H7 (cell line): ENCODE measurements at places on chromosomes 6 and 20.

- no peak for DNase-seq
Measured at GRCh38 chr6:56787209-56787608, 144.5 kb upstream of the DST start.

- DNase-seq = peak; percentile 61
Measured at GRCh38 chr6:1468126-1468525, 78.8 kb downstream of the FOXF2 start.

DNA sequence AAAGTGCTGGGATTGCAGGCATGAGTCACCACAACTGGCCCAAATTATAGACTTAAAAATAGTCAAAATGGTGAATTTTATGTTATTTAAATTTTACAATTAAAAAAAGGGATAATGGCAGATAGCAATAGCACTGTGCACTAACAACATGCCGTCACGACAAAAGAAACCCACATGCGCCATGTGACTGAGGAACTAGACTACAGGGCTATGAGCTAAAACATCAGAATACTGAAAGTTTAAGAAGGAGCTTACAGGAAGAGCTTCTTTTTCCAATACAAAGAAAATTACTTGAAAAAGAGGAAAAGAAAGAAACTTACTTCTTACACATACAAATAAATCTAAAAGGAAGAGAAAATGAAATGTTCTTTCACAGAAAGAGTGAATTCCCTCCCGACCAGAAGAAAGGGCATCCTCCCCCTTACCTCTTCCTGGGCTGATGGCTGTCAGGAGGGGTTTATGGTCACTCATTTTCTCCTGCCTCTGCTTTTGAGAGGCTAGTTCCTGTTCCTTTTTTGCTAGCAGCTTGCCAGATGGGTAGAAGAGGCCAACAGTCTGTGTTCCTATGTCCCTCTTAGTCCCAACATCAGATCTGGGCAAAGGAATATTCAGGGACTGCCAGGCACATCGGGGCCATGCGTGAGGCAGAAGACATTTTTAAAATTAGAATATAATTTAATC lies 54.5 kb downstream of the DZANK1 start:
- no peak for DNase-seq

DNA sequence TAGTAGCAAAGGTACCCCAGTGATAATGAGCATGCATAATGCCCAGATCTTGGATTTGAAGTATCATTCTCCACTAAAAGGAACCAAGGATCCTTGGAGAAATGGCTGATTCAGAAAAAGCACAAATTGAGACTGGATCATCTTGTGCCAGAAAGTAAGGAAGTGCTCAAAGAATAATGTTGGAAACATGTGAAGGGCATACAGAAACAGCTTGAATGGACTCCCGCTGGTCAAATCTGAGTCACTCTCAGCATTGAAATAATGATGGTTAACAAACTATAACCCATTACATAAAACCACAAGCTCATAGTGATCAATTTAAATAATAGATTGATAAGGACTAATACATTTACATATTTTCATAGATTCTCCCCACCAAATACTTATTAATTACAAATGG lies 3.6 kb upstream of the OSTM1 start:
- no peak for DNase-seq

DNA sequence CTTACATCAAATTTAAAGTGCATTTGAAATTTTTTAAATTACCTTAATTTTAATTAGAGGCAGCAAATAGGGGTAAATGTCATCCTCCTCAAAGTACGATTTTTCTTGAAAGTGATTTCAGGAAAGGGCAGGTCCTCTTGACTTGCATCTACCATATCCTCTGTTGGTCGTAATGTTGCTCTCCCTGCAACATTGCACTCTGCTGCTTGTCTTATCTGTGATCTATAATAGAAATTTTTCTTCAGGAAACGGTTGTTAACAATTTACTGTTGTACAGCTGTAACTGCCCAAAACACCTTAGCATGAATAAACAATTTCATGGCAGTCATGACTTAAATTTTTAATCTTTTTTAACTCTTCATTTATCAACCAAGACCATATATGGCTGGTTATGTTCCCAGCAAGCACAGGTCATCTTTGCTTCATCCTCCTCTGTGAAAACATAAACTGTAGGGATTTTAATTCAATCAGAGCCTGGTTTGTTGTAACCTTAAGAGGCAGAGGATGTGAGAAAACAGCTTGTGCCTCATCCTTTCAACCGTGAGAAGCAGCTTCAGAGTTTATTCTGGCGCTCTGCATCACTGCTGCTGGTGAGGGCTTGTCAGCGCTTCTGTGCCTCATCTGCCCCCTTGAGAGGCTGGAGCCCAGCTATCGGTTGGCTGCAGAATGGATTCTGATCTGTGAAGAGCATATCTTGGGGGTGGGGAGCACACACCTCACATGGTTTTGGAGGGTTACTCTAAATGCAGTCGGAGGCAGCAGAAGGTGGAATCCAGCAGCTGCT lies 56.0 kb downstream of the CTNNBL1 start:
- DNase-seq = no peak

DNA sequence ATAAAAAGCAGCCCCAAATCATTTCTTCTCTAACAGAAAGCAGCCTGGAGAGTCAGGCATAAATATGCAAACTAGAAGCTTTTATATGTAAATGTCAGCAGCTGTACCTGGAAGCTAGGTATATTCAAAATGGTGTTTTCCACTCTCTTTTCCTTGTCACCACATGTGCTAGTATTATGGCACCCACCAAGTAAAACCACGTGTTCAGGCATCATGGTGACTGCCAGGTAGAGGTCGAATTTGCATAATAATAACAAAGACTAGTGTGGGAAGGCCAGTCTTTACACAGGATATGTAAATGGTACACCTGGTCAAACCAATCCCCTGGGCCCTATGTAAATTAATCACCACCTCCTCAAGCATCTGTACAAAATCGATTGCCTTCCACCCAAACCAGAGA lies 124.0 kb downstream of the MMUT start:
- DNase-seq = no peak

DNA sequence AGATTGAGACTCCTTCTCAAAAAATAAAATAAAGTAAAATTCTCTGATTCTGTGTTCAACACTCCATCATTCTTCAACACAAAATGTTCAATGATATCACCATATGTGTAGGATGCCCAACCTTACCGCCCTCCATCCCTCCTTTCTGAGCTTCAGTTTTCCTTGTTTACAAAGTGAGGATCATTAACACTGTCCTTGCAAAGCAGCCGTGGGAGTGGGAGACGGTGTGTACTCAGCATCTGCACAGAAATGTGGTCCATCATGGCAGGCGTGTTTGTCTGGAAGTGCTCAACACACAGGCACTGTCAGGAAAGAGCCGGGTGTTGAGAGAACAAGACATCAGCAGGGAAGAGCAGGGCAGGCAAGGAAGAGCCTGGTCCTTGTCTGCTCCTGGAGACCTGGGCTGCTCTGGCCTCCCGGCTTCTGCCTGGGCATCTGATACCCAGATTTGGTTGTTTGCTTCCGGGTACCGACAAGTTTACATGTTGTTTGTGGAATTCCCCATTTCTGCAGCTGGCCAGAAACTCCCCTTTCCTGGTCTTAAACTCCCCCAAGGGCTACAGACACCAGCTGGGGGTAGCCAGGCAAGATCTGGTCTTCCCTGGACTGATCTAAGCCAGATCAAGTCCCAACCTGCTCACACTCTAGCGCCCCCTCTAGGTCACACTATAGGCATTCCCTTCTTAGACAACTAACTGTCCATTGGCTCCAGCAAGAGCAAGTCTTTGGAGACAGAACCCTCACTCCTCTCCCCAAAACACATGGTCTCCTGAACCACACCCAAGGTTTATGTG lies 26.7 kb upstream of the TTPAL start:
- DNase-seq = peak; percentile 75

- DNase-seq = no peak
Measured at GRCh38 chr6:154426997-154427396, 70.4 kb upstream of the IPCEF1 start.

- DNase-seq = no peak
Measured at GRCh38 chr6:162082520-162082919, 645.0 kb downstream of the PRKN start.
